ENCODE measurements at places on chromosomes 2 and 18.

DNA sequence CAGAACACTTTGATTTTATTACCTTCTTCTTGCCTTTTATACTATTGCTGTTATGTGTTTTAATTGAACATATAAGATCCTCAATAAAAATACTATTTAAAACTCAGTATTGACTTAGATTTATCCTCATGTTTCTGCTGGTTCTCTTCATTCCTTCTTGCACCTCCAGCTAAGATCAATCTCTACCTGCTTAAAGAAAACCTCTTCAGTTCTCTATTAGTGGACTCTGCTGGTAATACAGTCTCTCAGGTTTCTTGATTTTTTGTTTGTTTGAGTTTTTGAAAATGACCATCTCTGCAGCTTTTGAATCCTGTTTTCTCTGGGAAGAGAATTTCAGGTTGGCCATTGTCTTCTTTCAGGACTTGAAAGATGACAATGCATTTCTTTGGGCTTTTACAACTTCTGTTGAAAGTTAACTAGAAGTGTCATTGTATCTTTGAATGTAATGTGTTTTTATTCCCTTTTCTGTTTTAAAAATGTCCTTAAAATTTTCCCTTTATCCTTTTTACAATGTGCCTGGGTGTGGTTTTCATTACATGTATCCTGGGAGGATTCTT, 29.8 kb upstream of the TMEM131 start:
- no peak for DNase-seq

- no peak for DNase-seq
Observed at GRCh38 chr2:86056590-86057331, 48.9 kb downstream of the POLR1A start.

DNA sequence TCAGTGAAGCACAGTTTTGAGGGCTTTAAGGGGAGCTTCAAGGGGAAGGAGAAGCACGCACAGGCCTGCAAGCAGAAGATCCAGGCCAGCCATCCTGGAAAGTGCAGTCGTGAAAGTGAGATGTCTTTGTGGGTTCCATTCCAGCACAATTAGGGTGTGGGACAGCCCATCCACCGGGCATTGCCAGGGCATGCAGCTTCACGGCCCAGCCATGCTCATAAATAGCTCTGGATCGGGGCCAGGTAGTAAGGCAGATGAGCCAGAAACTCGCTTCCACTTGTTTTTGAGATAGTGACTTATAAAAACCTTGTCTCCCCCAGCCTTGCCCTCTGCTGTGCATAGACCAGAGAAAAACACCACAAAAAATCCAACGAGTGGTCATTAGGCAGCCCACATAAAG, 21.0 kb downstream of the KDSR start:
- no peak for DNase-seq

- no peak for DNase-seq
Observed at GRCh38 chr2:108617617-108618016, 83.3 kb downstream of the LIMS1 start.

- no peak for DNase-seq
Observed at GRCh38 chr2:167817908-167818307, 429.5 kb downstream of the STK39 start.

DNA sequence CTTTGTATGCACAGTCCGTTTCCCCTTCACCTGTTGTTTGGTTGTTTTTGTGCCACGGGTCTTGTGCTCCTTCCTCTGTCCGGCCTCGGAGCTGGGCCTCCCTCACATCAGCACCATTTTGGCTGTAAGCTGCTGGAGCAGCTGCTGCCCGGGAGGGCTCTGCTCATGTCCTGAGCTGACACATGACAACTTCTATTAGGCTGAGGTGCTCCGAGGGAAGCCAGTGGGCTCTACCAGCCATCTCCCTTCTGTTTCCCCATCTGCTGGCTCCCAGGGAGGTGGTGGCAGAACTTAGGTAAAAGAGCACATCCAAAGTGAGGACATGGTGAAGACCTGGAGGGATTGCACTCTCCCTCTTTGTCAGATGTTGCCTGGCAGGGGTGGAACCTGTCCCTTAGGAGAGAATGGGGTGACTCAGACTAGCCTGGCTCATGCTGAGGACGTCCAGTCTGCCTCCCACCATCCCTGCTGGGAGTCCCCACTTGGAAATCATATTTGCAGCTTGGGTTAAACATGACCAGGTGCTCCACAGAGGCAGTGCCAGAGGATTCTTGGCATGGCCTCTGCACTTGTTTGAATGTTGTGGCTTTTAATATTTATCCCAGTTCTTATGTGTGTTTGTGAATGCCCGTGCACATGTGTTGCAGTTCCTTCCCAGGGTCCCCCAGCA, 49.8 kb upstream of the TNP1 start:
- DNase-seq: no peak

DNA sequence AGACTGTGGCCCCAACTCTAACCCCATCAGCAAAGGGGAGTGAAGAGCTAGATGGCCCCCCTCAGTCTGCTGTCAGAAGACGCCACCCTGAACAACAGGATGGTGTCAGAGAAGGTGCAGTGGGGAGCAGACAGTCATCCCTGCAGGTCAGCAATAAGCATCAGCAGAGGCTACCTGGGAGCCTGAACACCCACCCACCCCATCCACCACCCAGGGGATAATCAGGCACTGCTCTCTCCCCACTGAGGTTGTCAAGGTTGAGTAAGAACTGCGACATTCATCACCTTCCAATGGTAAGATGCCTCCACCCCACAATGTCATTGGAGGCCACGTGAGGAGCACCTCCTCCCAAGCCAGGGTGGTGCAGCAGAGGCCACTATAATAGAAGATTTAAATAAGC, 8.5 kb upstream of the ID2 start:
- DNase-seq: no peak

- DNase-seq: no peak
Observed at GRCh38 chr18:4433717-4434116, 21.4 kb downstream of the DLGAP1 start.

GRCh38 chr2:33141476-33141875, 194.7 kb downstream of the LTBP1 start:
- no peak for DNase-seq

- no peak for DNase-seq
Observed at GRCh38 chr2:46667945-46668344, 188.6 kb downstream of the TMEM247 start.

GRCh38 chr2:11663427-11663826, 6.6 kb downstream of the NTSR2 start:
- no peak for DNase-seq

GRCh38 chr2:81576713-81577112, 1272.2 kb upstream of the LRRTM1 start:
- DNase-seq: no peak

- no peak for DNase-seq
Observed at GRCh38 chr18:73023975-73024374, 156.2 kb upstream of the NETO1 start.

DNA sequence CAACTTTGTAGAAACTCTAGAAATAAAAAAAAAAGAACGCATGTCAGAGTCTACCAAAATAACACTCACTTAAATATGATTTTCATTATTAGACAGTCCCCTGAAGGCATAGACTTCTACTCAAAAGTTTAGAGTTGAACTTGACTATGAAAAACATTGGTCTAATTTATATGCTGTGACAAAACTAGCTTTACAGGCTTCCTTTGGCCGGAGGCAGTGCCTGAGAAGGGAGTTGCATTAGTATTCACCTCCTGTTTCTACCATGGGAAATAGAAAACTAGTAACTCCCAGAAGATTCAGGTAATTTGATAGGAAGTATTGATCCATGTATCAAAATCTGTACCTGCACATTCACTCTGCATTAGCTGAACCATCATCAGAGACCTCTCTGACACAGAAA, 163.4 kb upstream of the NOSTRIN start:
- DNase-seq: no peak

DNA sequence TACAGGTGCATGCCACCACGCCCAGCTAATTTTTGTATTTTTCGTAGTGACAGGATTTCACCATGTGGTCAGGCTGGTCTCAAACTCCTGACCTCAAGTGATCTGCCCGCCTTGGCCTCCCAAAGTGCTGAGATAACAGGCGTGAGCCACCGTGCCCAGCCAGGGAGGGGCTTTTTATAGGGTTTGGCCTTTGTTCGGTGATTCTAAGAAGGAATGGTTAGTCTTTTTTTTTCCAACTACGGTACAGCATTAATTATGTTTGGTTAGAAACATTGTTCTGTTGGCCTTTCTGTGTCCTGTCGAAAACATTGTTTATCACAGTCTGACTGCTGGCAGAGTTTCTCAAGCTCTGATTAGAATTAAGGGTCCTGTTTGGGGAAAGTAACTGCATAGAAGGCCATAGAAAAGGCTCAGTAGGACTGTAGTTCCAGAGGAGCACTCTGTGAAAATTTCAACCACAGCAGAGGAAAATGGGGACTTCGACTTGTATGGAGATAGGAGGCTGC, 19.3 kb upstream of the SMCHD1 start:
- DNase-seq: no peak

GRCh38 chr18:47260120-47260923, 8.9 kb upstream of the SKOR2 start:
- DNase-seq: no peak

GRCh38 chr2:52501715-52502475, 1265.7 kb upstream of the CHAC2 start:
- DNase-seq: no peak

DNA sequence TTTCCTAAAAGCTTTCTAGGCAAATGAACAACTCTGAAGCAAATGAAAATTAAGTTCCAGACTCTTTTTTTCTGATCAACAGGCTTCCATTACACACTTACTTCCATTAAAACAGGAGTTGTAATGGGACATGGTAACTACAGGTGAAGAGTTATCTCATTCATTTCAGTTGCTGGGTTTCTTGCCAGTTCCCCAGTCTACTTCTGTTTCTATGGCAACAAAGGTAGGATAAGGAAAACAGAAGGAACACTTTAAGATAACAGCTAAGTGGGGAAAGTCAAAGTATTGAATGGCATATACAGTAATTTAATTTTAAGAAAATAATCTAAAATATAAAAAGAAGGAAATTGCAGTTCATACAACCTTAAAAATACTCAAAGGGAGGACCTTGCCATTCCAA, 25.1 kb downstream of the BAZ2B start:
- DNase-seq: no peak

- no peak for DNase-seq
Observed at GRCh38 chr2:28543316-28544035, 47.6 kb downstream of the PLB1 start.

DNA sequence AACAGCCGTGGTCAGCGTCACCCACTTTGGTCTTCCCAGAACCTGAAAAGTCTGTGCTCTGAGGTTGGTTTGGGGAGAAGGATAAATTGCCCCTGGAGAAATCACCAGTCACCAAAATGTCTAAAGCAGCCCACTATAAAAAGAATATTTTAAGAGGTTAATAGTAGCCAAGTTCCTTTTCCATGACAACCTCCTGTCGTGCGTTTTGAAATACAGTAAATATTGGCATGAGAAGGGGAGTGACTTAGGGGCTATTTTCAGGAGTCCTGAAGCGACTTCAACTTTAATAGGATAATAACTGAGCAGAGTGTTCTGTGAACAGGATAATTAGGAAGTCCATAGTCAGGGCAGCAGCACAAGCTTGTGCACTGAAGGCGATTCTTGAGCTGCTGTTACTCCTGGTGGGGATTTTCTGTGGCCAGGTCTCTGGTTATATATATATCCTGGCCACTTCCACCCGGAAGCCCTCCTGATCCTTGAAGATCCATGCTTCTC, 49.3 kb downstream of the RNF144A start:
- DNase-seq: no peak

DNA sequence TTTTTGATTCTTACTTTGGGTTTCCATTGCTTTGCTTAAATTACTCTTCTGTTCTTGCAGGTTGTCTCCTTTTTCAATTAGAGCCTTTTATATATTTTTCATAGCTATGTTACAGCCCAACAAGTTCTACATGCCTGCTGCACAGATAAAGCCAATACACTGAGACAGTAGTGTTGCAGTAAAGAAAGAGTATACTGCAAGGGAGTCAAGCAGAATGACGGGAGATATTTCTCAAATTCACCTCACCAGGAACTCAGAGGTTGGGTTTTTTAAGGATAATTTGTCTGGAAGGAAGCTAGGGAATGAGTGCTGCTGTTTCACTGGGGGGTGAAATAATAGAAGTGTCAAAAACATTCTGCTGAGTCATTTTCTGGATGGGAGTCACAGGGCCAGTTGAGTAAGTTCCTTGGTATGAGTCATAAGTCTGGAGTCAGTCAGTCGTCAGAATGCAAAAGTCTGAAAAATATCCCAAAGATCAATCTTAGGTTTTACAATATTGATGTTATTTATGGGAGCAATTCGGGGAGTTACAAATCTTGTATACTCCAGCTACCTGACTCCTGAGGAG, 193.0 kb upstream of the RGPD4 start:
- no peak for DNase-seq

DNA sequence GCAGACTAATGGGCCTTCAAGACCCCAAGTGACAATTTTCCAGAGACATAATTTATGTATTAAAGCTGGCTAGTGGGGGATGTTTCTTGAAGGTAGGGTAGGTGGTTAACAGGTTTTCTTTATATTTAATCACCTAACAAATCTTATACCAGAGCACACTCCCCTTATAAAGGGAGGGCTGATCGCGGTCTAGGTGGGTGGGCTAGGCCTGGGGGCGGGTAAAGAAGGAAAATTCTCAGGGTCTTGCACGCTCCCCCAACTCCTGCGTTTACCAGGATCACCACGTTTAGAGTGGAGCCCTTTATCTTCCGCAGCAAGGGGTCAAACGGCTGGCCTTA, 19.9 kb upstream of the CXXC1 start:
- no peak for DNase-seq

DNA sequence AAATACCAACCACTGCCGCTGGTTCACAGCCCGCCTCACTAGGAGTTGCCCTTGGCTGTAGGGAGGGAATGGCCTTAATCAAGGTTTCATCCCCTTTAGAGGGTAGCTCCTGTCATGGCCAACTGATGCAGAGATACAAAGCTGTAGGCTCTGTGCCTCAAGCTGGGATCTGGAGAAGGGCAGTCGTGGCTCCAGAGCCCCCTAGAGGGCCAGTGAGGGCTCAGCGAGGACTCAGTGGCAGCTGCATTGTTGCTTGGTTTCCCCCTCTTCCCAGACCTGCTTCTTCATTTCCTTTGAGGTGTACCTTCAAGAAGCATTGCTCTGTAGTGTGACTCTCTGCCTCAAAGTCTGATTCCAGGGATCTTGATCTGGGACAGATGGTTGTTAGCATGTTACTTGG, 302.1 kb downstream of the LPIN1 start:
- DNase-seq: no peak

- no peak for DNase-seq
Observed at GRCh38 chr2:197358931-197359330, 48.4 kb upstream of the ANKRD44 start.

GRCh38 chr2:15359716-15360531, 201.2 kb downstream of the NBAS start:
- DNase-seq: no peak

DNA sequence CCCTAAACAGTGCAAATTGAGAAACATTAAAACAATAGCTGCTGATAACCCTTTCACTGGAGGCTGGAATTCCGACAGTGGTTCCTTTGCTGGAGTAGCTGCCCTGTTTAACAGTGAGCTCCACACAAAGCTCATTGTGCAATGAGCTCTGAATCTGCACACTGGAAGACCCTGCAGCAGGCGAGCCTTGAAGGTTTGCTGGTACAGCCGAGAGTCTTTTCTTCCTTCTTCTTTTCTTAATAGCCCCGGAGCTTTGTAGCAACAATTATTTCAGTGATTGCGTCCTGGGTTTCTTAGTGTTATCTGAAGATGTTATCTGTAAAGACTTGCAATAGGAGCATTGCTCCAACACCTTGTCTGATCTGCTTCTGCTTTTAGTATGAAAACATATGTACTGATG, 50.8 kb upstream of the CXCR4 start:
- no peak for DNase-seq

All from stimulated activated CD4-positive, alpha-beta T cell treated with anti-CD3 and anti-CD28 coated beads, Interleukin-15, amount 100 ng/mL, for 48 hours (primary cell).